Fibroblast of lung (primary cell): ENCODE measurements at places on chromosomes 3 and 15. TPM values are rescaled to one million over a fixed set of nuclear protein-coding genes. Genes with fewer than 3 reads are reported as not detected.
A peak's percentile ranks its signal among the peaks of the same experiment; 100 is the strongest.

DNA sequence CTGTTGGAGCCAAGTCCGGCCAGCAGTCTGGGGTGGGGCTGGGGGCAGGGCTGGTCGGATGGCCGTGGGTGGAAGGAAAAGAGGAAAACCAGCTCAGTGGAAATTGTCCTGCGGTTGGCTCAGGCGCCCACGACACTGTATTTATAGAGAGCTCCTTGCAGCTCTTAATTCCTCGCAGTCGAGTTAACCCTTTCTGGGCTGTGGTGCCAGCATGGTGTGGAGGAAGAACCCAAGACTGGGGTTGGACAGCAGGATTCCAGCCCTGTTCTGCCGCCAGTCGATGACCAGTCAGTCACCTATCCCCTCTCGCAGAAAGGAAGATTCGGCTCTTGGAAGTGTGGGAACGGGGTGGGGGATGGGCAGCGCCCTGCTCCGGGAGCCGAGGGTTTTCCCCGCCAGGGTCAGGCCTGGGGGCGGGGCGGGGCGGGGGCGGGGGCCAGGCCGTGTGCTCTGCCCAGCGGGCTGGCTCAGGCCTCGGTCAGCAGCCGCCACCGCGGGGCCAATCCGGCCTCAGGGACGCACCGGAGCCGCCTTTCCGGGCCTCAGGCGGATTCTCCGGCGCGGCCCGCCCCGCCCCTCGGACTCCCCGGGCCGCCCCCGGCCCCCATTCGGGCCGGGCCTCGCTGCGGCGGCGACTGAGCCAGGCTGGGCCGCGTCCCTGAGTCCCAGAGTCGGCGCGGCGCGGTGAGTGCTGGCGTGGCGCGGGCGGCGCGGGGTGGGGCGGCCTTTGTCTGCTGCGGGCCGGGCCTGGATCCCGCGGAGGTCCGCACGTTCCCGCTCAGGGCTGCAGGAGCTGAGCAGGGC, at the start of gene CD276:
Gene CD276, plus strand, starts transcription at position 607 of the 804 bp plus-strand sequence. CDS start 15,257 bp downstream, outside the sequence.
- DNase-seq, result peak; percentile 66

EBLN2 gene
- polyA plus RNA-seq, result 0.87 and 1.2 TPM in 2 replicates

- no peak for DNase-seq
Measured at GRCh38 chr3:105463620-105464019, 96.9 kb downstream of the ALCAM start.

DNA sequence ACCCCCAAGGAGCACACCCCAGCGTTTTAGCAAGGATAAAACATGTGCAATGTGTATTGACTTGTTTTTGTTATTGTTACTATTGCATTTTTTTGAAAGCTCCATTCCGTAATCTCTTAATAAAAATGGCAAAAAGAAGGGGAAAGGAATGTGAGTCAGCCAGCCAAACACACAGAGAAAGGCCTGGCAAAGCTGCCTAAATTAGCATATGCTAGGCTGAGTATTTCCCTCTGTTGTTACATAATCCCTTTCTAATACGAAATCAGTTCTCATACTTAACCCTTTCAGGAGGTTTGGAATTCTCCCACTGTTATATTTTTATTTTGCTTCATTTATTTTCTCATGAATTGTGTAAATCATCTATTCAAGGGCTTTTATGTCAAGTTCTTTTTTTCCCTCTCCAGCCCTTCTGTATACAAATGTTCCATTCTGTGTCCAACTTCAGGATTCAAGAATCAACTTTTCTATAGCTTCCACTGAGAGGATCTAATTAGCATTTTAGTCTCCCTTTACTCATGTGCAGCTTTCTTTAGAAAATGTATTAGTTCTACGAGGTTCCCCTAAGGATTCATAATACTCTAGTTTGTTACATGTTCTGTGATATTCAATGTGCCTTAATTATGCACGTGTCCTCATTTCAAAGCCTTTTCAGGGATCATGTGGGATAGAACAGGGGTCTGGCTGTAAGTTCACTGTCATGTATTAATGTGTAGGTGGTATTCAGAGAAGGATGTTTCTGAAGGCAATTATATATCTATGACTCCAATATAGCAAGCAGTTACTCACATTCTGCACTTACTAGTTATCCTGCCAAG, 9.2 kb downstream of the CADM2 start:
- DNase-seq, result no peak

DNA sequence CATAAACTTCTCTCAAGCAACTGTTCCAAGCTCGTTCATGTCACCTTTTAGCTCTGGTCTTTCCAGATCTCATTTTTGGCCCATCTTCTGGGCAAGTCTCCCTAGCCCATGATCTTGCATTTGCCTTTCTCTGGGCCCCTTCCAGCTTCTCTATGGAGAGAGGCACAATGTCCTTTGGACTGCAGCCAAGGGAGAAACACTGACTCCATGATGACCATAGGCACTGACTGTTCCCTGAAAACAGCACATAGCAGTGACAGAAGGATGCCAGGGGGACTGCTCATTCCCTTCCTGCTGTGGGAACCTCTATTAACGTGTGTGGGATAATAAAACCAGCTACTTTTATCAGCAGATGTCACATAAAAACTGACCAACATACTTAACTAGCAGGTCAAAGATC, 60.3 kb downstream of the STRIT1 start:
- peak; percentile 91 for DNase-seq

GRCh38 chr3:188000361-188000861, 153.5 kb upstream of the LPP start:
- DNase-seq, result no peak

MKRN2OS gene
- not detected in 2 replicates for polyA plus RNA-seq

DNA sequence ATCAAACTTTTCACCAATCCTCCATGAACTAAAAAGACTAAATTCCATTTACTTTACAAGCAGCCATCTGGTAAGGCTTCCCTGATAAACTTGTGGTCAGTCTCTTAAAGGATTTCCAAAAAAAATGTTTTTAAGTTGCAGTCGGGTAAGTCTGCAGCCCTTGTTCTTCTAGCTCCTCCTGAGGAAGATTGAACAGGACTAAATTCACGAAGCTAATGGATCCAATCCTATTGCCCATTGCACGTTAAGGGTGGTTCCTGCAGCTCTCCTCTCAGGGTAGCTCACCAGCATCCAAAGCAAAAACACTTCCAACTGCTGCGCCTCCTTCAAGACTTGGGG, 2.8 kb downstream of the HES1 start:
- no peak for DNase-seq

UNC13C gene
- not detected in 2 replicates for polyA plus RNA-seq

GABRR3 gene
- polyA plus RNA-seq, result not detected in 2 replicates

GRCh38 chr3:139686206-139686605, 8.4 kb upstream of the NMNAT3 start:
- DNase-seq, result no peak

- no peak for DNase-seq
Measured at GRCh38 chr3:4505688-4506558, 12.8 kb downstream of the ITPR1 start.

DNA sequence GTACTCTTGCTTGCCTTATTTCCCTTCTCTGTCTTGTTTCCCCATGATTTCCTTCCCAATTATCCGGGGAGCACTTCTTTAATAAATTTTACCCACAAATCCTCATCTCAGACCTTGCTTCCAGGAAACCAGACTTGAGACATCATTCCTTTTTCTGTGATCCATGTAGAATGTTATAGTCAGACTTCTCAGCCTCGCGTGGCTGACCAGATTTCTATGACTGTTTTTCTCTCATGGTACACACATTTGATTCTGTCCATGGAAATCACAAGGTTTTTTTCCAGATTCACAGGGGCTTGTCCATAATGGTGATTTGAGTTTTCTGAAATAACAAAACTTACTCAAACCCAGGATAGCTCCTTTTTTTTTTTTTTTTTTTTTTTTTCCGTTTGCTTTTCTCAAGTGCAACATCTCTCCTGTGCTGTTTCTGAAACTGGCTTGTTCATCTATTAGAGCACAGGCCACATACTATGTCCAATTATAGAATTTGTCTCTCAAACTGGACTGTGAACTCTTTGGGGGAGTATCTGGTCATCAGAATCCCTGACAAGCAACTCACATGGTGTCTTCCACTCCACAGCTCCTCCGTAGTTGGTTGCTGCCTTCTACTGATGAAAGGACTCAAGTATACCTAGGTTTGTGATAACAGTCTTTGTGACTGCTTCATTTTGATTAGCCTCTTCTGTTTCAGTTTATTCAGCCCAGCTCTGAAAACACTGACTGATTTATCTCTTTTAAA, 50.8 kb downstream of the RBMS3 start:
- DNase-seq, result no peak

GRCh38 chr3:8220291-8220690, 281.3 kb upstream of the LMCD1 start:
- DNase-seq, result peak; percentile 16

DNA sequence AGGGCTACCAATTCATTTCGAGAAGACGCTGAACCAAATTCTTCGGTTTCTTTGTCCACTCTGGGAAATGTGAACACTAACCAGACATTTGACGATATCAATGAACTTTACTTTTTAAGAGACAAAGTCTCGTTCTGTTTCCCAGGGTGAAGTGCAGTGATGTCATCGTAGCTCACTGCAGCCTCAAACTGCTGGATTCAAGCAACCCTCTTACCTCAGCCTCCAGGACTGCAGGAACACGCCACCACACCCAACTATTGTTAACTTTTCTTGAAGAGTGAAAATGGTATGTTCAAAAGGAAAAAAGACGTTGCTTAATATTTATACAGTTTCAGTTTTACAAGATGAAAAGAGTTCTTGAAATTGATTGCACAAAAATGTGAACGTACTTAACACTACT, 30.6 kb downstream of the MB21D2 start:
- peak; percentile 97 for DNase-seq

CLDN11 gene
- polyA plus RNA-seq, result 316 and 440 TPM in 2 replicates

GOLGA6L10 gene
- 0.16 and 0.20 TPM in 2 replicates for polyA plus RNA-seq

DAPK2 gene
- 3.6 and 21.4 TPM in 2 replicates for polyA plus RNA-seq

DNA sequence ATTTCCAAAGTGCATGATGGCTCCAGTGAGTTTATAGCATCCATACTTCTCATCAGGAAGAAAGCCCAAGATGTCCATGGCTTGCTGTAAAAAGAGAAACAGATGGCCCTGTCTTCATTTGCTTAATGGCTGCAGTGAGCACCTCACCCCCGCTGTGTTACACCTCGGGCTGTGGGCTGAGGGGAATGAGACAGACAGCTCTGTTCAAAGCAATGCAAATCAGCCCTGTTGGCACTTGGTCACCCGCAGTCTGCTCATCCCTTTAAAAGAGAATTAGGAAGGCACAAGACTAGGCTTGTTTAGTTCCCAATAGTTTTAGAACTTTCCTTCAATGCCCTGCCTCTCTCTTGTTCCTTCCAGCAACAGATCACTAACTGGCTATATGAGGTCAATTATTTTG, 25.2 kb downstream of the MYH15 start:
- DNase-seq, result no peak

- no peak for DNase-seq
Measured at GRCh38 chr15:25777037-25777436, 86.1 kb downstream of the ATP10A start.

- DNase-seq, result peak; percentile 22
Measured at GRCh38 chr15:91578511-91578910, 275.0 kb upstream of the SLCO3A1 start.

SNX33 gene
- polyA plus RNA-seq, result 16.1 and 17.5 TPM in 2 replicates

- DNase-seq, result no peak
Measured at GRCh38 chr15:41897363-41897799, 3.5 kb upstream of the SPTBN5 start.

THBS1 gene
- 533 and 1,512 TPM in 2 replicates for polyA plus RNA-seq

GOLGA6L7 gene
- not detected in 2 replicates for polyA plus RNA-seq

ATP2C1 gene
- 78.1 and 111 TPM in 2 replicates for polyA plus RNA-seq

GRCh38 chr3:66038384-66038725, 363 bp downstream of the MAGI1 start:
- no peak for DNase-seq

- DNase-seq, result peak; percentile 67
Measured at GRCh38 chr3:4736284-4736861, 242.9 kb upstream of the BHLHE40 start.

NR1I2 gene
- polyA plus RNA-seq, result 0.03 TPM in 1 of 2 replicates, not detected in the other

LAMB2 gene
- 285 and 375 TPM in 2 replicates for polyA plus RNA-seq

DNA sequence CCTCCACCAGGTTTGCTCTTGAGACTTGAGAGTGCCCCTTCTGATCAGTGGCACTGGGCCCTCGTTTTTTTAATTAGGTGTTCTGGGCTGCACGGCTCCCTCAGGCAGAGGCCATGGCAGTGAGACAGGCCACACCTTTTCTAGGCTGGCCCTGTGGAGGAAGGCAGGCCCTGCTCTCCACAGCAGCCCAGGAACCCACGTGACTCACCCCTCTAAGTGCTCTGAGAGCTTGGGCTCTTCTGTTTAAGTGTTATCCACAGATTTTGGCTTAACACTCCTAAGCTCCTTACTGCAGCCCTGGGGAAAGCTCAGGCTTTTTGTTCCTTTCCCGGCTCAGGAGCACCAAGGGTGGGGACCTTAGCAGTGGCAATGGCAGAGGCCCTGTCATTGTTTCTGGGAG, 463.2 kb upstream of the GBE1 start:
- DNase-seq, result no peak
